Hippocampal formation (tissue), 2 donors: ENCODE measurements at places on chromosomes 3 and 15.
A peak's percentile ranks its signal among the peaks of the same experiment; 100 is the strongest.

DNA sequence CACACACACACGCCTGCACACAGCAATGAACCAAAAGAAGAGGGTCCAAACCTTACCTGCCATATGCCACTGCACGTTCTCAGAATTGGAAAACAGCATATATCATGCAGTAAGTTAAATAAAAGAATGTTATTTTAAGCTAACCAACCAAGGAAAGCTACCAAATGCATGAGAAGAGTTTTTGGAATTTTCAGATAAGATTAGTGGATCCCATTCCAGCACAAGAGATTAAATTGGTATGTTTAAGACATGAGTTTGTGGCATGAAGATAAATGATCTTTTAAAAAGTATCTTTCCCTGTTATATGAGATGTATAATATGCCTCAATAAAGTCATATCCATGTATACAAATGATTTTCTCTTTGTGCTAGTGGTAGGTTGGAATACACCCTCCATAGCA lies 811.4 kb downstream of the NR2F2 start:
- DNase-seq = no peak

- DNase-seq = no peak
These were observed 178.3 kb downstream of the IGF1R start for GRCh38 chr15:98826658-98827057.

GRCh38 chr15:54556231-54556630 lies 578.0 kb downstream of the UNC13C start:
- DNase-seq = no peak

GRCh38 chr3:135802171-135802570 lies 163.4 kb upstream of the PPP2R3A start:
- DNase-seq = no peak

DNA sequence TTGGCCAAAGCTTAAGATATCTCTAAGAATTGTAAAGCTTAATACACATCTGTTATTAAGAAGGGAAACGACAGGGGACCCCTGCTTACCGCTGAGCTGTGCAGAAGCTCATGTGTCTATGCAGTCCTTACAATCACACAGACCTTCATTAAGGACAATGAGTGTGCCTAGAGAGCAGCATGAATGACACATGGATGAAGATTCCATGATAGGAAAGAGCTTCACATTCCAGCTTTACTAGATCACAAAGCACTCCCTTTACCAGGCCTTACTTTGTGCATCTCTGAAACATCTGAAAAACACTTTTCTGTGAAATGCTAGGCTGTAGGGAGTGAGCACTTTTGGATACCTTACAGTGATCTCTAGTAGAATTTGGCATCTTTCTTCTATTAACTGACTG lies 32.0 kb downstream of the RNF168 start:
- DNase-seq = no peak

DNA sequence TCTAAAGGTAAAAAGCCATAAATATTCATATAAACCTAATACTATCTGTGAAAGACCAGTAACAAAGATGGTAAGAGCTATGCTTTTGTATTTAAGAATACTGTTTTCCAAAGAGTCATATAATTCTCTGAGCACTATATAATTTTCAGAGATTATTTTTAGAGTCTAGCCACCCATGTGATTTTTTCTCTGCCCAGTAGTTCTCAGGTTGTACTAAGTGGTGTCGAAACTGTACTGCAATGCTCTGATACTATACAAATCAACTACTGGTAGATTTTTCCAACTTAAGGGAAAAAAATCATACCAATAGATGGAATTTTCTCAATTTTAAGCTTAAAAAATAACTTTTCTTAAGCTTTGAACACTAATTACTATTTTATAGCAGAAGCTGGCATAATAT lies 104.8 kb downstream of the MYO5A start:
- no peak for DNase-seq

DNA sequence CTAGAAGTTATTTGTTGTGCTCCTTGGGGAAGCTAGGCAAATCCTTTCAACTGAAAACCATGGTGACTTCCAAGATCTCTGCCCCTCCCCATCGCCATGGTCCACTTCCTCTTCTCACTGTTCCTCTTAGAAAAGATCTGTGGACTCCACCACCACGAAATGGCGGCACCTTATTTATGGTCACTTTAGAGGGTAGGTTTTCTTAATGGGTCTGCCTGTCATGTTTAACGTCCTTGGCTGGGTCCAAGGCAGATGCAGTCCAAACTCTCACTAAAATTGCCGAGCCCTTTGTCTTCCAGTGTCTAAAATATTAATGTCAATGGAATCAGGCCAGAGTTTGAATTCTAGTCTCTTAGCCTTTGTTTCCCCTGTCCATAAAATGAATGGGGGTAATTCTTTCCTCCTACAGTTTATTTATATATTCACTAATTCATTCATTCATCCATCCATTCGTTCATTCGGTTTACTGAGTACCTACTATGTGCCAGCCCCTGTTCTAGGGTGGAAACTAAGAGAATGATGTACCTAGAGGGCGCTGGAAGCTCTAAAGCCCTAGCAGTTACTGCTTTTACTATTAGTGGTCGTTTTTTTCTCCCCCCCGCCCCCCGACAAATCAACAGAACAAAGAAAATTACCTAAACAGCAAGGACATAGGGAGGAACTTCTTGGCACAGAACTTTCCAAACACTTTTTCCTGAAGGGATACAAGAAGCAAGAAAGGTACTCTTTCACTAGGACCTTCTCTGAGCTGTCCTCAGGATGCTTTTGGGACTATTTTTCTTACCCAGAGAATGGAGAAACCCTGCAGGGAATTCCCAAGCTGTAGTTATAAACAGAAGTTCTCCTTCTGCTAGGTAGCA lies 657 bp downstream of the PATL2 start:
- DNase-seq = no peak

- no peak for DNase-seq
These were observed 30.5 kb downstream of the DNASE1L3 start for GRCh38 chr3:58180099-58180880.

GRCh38 chr15:66682865-66683264 lies 19.2 kb upstream of the SMAD6 start:
- no peak for DNase-seq

- no peak for DNase-seq
These were observed 79.5 kb downstream of the KBTBD8 start for GRCh38 chr3:67077656-67078055.

GRCh38 chr3:186144257-186144656 lies 35.4 kb upstream of the ETV5 start:
- no peak for DNase-seq

- DNase-seq = peak; percentile 64
These were observed 39.6 kb downstream of the TRIM69 start for GRCh38 chr15:44775953-44776352.

GRCh38 chr15:79702621-79703020 lies 194.2 kb downstream of the MTHFS start:
- no peak for DNase-seq

GRCh38 chr3:58973796-58974195 lies 76.0 kb downstream of the CFAP20DC start:
- DNase-seq = no peak

- no peak for DNase-seq
These were observed 241.0 kb upstream of the GBE1 start for GRCh38 chr3:82002491-82002890.

DNA sequence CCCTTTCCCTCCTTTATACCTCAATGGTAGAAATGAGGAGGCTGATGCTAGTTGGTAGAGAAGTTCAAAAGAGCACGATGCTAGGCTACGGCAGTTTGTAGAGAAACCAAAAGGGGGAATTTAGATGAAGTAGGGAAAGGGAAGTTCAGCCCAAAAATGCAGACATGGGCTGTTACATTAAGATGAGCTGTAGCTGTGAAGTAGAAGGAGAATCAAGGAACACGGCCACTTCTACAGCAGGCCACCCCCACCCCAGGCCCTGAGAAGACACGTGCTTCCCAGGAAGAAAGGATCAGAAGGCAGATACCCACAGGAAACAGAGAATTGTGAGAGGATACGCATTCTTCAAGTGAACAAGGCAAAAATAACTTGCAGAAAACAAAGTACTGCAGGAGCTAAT lies 2.1 kb upstream of the PARP14 start:
- no peak for DNase-seq

- DNase-seq = no peak
These were observed 99.5 kb downstream of the SNRPN start for GRCh38 chr15:25054329-25054728.

DNA sequence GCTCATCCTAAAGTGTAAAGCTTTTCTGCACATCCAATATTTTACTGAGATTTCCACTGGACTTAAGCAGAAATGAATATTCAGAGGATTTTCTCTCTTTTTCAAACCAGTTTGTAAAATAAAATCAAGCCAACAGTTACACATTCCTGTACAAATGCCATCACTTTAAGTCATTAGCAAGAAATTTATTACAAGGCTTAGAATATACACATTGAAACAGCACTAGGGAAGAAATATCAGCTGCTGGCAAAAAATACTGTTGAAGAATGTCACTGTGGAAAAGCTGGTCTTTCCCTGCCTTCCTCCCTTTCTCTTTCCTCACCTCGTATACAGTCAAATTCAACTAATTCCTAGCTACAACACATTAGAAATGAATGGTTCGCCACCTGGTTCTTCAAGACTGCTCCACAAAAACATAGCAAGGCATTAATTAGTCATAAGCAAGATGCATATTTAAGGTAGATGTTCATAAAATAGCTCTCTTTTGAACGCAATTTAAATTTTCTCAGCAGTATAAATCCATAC lies 21.3 kb downstream of the PLOD2 start:
- DNase-seq = no peak

DNA sequence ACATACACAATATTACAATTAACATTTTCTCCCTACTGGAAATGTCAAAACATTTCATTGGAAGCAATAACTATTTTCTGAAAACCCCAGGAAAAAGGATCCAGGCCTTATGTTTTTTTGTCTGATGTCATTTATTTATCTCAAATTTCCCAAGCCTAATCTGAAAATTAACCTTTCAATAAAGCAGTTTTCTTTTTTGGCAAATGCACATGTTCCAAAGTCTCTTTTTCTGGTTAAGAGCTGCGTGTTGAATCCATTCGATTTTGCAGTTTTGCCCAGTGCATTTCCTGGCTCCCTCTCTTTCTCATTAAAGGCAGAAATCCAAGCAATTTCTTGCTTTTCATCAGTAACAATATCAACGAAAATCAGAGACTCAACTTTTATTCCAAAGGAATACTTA lies 222.3 kb downstream of the NR1D2 start:
- no peak for DNase-seq

GRCh38 chr3:142118911-142119310 lies 30.4 kb downstream of the TFDP2 start:
- no peak for DNase-seq

GRCh38 chr3:43113671-43114070 lies 7.8 kb upstream of the POMGNT2 start:
- no peak for DNase-seq

DNA sequence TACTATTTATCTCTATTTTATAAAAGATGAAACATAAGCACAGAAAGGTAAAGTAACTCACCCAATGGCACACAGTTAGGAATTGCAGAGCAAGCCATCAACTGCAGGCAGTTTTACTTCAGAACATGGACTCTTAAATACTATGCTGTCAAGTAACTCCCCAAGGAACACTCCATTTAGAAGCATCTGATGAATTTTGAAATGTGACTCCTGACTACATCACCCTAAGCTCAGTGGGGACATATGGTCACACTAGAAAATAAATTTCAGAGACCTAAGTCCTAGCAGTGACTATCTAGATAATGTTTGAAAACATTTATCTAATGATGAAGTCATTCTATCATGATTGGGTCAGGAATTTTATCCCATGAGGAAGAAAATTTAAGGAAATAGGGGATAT lies 272.8 kb upstream of the ARRDC4 start:
- DNase-seq = no peak

DNA sequence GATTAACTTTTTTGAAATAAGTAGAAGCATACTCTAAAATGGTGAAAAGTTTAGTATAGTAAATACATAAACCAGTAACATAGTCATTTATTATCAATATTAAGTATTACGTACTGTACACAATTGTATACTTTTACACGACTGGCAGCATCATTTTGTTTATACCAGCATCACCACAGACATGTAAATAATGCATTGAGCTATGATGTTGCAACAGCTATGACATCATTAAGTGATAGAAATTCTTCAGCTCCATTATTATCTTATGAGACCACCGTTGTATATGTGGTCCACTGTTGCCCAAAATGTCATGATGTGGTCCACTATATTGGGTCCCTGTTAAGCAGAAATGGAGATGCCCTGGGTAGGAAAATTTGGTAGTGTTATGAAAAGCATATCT lies 51.3 kb downstream of the DRD3 start:
- DNase-seq = no peak

DNA sequence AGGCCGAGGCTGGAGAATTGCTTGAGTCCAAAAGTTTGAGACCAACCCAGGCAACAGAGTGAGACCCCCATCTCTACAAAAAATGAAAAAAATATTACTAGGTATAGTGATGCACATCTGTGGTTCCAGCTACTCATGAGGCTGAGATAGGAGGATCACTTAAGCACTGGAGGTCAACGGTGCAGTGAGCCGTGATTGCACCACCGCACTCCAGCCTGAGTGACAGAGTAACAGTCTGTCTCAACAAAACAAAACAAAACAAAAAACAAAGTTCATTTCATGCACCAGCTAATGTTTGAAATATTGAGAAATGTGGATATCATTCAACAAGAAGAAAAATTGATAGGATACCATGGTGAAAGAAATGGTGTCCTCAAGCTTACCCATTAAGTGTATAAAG lies 450.5 kb upstream of the TPRG1 start:
- DNase-seq = no peak

DNA sequence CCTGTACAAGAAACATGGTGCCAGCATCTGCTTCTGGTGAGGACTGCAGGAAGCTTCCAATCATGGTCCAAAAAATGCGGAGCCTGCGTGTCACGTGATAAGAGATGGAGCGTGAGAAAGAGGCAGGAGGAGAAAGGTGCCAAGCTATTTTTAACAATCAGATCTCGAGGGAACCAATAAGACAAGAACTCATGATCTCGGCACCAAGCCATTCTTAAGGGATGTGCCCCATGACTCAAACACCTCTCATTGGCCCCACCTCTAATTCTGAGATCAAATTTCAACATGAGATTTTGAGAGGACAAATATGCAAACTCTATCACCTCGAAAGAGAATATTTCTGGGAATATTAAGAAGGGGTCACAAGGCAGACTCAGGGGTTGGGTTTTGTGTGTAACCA lies 107.2 kb downstream of the PYDC2 start:
- no peak for DNase-seq

- no peak for DNase-seq
These were observed 2.6 kb downstream of the LHFPL4 start for GRCh38 chr3:9550999-9551398.

GRCh38 chr3:197124713-197125112 lies 95.1 kb upstream of the MELTF start:
- peak; percentile 44 for DNase-seq

- DNase-seq = no peak
These were observed 536.3 kb upstream of the NAALADL2 start for GRCh38 chr3:174322789-174323188.

- DNase-seq = no peak
These were observed 16.4 kb upstream of the LRIG1 start for GRCh38 chr3:66517241-66517640.

- peak; percentile 91 for DNase-seq
These were observed at the start of gene QARS1 for GRCh38 chr3:49104427-49105291. Gene QARS1 (minus strand): TSS chr3:49104757. CDS start chr3:49104733, 24 bp downstream.
